ENCODE measurements at places on chromosomes 12 and 14.

DNA sequence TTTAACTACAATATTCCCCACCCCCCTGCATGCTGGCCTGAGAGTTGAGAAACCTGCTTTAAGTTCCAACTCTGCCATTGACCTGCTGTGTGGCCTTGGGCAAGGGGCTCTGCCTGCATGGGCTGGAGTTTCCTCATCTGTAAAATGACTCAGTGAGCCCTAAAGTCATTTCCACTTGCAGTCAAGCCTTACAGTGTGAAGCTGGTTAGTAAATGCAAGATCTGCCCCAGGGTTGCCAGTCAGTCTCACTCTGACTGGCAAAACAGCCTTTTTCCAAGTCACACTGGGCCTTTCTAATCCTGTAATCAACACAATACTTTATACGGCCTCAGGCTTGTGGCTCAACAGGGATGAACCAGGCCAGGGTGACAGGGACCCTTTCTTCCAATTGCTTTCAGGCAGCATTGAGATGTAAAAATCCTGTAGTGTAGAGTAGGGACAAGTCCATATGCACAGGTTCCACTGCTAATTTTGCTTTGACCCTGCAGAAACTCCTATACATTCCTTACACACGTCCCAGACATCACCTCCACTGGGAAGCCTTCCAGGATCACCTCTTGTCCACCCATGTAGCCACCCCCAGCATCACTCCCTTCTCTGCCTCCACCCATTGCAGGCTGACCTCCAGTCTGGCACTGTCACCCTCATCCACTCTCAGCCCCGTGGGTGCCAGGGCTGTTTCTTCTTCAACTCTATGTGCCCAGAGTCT is 42.6 kb upstream of the PRIMA1 start:
- no peak for DNase-seq

- no peak for DNase-seq
Observed at GRCh38 chr12:8622646-8623045, 10.0 kb upstream of the AICDA start.

- DNase-seq: no peak
Observed at GRCh38 chr14:104697317-104697703, 7.9 kb downstream of the INF2 start.

DNA sequence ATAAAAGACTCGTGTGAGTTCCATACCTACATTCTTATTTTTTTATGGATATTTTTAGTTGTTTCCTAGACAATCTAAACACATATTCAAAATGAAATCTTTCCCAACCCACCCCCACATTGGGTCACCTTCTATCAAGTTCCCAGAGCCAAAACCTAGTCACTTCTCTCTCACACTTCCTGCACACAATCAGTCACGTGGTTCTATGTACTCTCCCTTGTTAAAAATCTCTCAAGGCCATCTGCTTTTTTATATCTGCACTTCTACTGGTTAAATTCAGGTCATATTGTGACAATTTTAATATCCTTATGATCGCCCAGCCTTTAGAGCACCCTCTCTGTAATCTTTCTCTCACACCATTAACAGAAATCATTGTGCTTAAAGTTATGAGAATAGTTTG is 175.0 kb upstream of the SYT10 start:
- DNase-seq: no peak

GRCh38 chr12:115817389-115817788 is 460.1 kb downstream of the MED13L start:
- DNase-seq: no peak

DNA sequence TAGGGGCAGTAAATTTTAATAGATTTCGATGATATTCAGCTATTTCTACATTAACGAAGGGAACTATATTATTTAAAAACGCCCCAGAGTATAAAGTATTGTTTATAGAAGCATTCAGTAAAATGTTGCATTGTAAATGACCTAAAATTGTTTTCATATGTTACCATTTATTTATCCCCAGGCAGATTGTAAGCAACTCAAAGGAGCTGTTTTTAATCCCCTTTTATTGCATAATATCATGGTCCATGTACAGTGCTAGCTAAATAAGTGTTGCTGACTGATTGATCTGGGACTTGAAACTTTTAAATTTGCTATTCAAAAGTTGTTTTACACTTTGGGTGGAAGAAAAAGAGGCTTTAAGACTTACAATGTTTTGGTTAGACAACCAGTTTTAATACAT is 199.0 kb upstream of the SLC38A2 start:
- DNase-seq: peak; percentile 27

DNA sequence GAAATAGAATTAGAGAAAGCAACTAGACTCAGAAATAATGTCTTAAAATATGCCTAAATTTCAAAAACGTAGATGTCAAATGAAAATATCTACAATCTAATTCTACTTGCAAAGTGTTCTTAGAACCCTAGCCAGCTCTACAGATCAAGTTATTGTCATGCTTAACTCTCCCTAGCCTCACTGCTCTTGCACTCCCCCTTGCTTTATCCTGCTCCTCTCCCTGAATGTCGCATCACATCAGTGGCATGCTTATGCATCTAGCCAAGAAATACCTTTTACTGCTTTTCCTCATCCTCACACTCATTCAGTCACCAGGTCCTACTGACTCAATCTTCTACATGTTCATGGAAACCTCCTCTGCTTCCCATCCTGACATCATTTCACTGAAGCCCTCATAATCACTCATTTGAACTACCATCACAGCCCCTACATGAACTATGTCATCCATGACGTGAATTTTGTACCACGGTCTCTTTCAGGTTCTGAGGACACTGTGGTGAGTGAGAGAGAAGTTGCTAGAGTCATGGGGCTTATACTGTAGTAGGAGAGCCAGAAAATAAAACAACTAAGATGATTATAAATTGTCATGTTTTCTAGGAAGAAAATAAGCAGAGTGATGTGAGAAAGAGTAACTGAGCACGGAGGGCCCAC is 22.6 kb upstream of the CRACR2A start:
- no peak for DNase-seq

DNA sequence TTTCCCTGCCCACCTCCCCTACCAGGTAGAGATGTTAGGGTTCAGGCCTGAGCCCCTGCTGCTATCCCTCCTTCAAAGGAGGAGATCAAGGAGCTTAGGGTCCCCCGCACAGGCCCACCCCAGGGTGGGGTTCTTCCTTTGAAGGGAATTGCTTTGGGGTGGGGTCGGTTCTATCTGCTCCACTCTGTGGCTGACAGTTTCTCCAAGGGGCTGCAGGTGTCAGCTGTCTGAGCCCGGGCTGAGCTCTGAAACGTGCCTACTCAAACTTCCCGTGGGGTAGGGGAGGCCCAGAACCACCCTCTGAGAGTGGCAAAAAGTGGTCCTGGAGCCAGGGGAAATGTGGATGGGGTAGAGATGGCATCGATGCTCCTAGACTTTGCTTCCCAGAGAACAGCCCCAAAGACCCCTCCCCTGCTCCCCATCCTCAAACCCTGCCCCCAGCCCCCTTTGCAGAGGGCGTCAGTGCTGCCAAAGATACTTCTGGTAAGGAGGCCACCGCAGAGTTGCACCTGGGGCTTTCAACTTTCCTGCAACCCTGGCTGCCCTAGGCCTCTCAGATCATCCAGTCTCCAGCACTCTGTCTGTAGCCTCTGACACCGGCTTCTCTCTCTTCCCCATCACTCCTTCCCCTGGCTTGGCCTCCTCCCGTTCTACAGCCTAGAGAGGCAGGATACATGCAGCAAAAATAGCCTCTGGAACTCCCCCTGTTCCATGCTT is 6.3 kb upstream of the CD4 start:
- no peak for DNase-seq

GRCh38 chr12:12219664-12220063 is 47.2 kb downstream of the LRP6 start:
- no peak for DNase-seq

DNA sequence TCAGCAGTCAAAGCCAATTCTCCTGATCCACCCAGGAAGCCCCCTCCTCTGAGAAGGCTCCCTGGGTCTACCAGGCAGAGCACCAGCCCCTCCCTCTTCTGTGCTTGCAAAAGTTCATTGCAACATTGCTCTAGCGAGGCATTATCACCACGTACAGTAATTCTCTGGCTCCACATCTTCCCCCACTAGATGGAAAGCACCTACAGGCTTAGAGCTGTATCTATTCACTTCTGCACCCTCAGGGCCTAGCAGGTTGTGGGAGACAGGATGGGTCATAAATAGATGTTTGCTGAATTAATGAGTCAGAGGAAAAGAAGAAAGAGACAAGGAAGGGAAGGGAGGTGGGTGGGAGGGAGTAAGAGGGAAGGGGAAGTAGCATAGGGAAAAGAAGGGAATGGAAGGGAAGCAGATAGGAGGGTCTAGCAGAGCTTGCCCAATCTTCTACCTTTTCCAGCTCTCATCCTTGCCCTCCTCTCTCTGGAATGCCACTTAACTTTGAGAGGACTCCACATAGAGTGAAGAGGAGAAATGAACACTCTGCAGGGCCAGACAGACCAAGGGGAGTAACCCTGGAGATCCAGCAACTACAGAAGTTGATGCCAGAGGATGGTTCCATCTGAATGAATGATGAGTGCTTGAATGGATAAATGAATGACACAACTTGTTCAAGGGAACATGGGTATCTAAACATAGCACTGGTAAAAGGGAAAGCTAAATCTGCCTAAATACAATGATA is 42.0 kb upstream of the NT5DC3 start:
- DNase-seq: no peak

GRCh38 chr14:68943107-68943506 is 36.0 kb downstream of the ACTN1 start:
- DNase-seq: no peak

DNA sequence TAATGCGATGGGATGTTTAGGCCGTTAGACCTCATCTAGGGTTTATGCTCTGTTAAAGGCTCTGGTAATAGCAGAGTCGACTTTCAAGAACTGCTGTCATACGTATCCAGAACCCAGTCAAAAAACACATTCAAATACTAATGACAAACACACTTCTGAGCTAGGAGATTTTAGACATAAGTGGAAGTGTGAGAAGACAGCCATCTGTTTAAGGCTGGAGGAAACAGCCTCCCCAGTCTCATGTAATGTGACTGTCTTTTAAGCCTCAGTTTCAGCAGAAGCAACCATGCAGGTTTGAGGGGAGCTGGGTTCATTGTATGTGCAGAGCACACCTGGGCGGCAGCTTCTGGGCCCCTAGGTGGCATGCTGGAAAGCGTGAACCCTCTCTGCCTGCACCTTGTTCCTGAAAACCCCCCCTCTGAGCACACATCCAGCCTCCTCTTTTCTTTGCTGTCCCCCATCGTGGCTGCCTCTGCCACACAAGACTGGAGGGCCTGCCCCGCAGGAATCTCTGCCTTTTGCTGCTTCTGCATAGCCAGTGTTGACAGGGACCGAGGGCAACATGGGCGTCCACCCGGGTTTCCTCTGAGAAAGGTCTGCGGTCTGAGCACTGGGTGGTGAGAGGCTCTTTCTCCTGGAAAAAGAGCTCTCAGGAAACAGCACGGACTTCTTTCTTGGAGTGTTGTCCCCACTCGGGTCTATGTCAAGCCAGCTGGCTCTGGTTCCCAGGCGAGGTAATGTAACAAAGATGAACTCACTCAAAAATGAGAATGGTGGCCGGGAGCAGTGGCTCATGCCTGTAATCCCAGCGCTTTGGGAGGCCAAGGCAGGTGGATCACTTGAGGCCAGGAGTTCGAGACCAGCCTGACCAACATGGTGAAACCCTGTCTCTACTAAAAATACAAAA is 11.6 kb downstream of the WNT5B start:
- no peak for DNase-seq

DNA sequence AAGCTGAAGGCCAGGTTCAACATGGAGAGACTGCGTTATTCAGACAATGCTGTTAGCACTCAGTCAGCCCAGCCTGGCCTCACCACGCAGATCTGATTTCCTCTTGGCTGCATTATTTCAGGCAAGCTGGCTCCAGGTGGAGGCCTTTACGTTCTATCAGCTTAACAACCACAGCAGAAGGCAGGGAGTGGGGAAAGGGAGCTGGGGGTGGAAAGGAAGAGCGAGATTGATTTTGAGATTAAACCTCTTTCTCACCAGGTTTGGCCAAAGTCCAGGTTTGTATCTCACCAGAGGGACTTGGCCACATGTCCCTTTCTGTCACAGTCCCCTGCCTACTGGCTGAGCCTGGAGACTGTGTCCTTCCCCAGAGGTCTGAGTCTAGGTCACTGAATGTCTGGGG is 543.7 kb upstream of the TMEM132C start:
- DNase-seq: no peak

- no peak for DNase-seq
Observed at GRCh38 chr12:113482334-113482733, 10.7 kb upstream of the LHX5 start.

- DNase-seq: no peak
Observed at GRCh38 chr14:25942090-25942489, 655.7 kb downstream of the NOVA1 start.

GRCh38 chr14:49497725-49498348 is 88.3 kb downstream of the RPS29 start:
- DNase-seq: peak; percentile 69

GRCh38 chr12:64757771-64758170 is 1.4 kb downstream of the GNS start:
- no peak for DNase-seq

- DNase-seq: no peak
Observed at GRCh38 chr12:132441871-132442863, 47.8 kb upstream of the FBRSL1 start.

DNA sequence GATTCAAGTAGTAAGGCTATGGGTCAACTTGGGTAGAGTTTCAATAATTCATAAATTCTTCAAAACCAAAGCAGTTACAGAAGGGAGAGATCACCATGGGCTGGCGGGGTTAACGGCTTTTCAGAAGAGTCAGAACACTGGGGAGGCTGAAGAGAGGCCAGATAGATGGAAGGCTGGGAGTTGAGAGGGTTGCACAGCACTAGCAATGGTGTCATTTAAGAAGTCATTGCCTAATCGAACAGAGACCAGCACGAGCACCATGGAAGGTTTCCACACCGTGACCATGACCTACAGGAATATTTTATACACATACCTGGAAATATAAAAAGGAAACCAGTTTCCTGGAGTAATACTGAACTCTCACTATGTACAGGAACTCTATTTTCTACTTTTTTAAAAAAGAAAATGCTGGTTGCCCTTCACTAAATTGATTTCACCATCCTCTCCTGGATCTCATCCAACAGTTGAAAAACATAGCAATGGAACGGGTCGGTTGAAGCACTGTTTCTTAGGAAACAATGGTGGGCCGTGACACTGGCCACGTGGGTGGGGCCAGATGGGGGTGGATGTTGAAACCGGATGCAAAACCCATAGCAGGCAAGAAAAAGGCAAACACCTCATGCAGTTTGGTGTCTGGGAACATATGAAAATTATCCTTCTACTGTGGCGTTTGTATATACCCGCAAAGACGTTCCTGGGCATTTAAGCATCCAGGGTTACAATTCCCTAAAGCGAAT is 38.0 kb upstream of the RIN3 start:
- DNase-seq: peak; percentile 70

- DNase-seq: no peak
Observed at GRCh38 chr12:54045401-54045800, 8.2 kb upstream of the HOXC4 start.

- DNase-seq: no peak
Observed at GRCh38 chr12:9337656-9338055, 129.5 kb upstream of the PZP start.

Data from AG10803 (cell line).